ENCODE measurements at places on chromosomes 11 and 22.

DNA sequence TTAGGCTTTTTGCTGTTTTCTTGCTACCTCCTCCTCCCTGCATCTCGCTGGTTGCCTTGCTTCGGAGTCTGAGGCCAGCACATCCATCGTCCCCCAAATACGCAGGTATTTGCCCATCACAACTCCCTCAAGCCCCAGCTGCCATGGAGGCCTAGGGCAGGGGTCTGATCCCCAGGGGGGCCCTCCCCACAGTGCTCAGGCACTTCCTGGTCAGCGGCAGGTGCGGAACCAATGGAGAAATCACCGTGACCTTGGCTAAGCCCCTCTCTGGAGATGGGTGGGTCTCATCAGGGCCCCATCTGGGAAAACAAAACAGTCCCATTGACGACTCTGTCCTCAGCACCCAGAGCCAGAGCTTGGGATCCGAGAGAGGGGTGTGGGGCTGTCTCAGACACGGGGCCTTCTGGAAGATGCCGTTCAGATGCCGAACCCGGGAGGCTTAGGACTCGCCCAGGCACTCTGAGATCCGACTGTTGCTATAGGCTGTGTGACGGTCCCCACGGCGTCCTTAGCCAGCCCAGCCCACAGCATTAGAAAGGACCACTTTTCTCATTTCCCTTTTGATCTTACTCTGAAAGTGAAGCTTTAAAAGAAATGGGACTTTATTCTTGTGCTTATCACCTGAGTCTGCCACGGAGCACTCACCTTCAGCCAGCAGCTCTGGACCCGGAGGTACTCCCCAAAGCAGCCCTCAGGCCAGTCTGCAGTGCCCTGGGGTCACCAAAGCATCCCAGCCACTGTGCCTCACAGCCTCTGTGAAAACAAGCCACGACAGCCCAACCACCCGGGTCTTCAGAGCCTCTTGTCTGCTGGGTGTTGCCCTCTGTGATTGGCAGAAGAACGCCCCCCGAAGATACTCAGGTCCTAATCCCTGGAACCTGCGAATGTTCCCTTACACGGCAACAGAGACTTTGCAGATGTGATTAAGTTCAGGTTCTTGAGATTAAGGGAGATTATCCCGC is 61.2 kb upstream of the SLC22A12 start:
- no peak for DNase-seq

GRCh38 chr11:8956860-8957259 is 7.4 kb downstream of the TMEM9B start:
- no peak for DNase-seq

- DNase-seq, result no peak
Observed at GRCh38 chr11:69199583-69200315, 44.0 kb downstream of the SMIM38 start.

DNA sequence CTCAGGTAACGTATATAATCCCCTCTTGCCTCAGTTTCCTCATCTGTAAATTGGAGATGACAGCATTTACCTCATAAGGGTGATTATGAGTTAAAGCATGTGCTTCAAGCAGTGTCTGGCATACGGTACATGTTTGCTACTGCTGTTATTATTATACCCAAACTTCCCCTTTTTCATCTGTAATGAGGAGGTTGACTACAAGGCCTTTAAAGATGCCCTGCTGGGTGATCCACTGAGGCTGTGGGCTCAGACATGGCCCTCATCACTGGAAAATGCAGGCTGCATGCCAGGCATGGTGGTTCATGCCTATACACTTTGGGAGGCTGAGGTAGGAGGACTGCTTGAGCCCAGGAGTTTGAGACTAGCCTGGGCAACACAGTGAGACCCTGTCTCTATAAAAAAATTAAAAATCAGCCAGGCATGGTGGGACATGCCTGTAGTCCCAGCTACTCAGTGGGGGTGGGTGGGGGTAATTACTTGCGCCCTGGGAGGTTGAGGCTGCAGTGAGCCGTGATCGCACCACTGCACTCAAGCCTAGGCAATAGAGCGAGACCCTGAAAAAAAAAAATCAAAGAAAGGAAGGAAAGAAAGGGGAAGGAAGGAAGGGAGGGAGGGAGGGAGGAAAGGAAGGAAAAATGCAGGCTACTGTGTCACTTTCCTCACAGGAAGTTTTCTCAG is 4.3 kb downstream of the PIK3IP1 start:
- DNase-seq, result no peak

- DNase-seq, result no peak
Observed at GRCh38 chr11:42112866-42113265, 653.4 kb upstream of the LRRC4C start.

DNA sequence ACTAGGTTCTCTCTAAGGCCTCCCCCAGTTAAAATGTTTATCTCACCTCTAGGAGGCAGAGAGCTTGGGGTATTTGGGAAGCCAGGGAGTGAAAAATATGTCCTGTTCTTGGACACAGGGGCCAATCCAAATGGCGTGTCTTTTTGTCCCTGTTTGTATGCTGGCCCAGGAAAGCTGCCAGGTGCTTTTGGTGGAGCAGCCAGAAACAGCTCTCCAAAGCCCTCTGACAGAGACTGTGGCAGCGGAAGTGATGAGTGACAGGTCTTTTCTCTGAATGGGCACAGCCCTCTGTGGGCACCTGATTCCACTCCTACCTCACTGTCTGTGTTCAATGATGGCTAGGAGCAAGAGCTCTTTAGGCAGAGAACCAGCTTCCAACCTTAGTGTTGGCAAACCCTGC is 106.4 kb upstream of the KIRREL3 start:
- no peak for DNase-seq

DNA sequence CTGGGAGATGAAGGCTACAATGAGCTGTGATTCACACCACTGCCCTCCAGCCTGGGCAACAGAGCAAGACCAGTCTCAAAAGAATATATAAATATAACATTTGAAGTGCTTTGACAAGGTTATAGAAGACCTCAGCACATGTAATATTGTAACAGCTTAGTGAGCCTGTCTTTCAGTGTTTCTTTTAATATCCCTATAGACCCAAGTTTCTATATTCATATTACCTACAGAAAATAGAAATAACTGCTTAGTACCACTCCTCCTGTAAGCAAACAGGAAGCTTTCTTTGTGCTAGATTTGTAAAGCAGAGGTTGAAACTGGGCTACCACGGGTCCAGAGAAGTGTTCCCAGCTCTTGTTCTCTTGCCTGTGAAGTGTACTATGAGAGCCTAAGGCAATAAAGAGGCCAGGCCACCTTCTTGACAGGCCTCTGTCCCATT is 68.2 kb downstream of the PPP2R1B start:
- no peak for DNase-seq

GRCh38 chr11:34439610-34440198 is 970 bp downstream of the CAT start:
- no peak for DNase-seq

DNA sequence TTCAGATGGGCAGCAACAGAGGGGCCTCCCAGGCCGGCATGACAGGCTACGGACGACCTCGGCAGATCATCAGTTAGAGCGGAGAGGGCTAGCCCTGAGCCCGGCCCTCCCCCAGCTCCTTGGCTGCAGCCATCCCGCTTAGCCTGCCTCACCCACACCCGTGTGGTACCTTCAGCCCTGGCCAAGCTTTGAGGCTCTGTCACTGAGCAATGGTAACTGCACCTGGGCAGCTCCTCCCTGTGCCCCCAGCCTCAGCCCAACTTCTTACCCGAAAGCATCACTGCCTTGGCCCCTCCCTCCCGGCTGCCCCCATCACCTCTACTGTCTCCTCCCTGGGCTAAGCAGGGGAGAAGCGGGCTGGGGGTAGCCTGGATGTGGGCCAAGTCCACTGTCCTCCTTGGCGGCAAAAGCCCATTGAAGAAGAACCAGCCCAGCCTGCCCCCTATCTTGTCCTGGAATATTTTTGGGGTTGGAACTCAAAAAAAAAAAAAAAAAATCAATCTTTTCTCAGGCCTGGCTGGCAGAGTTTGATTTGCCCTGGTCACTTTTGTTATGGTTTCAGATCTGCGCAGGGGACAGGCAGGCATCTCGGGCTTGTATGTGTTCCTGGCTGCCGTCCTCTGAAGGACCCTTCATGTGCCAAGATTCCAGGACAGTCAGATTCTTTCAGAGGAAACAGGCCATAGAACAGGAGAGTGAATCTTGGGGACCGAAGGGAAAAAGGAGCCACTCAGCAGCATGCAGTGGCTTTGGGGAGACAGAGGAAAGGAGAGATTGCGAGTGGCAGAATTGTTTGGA is 5.3 kb downstream of the TAGLN start:
- no peak for DNase-seq

DNA sequence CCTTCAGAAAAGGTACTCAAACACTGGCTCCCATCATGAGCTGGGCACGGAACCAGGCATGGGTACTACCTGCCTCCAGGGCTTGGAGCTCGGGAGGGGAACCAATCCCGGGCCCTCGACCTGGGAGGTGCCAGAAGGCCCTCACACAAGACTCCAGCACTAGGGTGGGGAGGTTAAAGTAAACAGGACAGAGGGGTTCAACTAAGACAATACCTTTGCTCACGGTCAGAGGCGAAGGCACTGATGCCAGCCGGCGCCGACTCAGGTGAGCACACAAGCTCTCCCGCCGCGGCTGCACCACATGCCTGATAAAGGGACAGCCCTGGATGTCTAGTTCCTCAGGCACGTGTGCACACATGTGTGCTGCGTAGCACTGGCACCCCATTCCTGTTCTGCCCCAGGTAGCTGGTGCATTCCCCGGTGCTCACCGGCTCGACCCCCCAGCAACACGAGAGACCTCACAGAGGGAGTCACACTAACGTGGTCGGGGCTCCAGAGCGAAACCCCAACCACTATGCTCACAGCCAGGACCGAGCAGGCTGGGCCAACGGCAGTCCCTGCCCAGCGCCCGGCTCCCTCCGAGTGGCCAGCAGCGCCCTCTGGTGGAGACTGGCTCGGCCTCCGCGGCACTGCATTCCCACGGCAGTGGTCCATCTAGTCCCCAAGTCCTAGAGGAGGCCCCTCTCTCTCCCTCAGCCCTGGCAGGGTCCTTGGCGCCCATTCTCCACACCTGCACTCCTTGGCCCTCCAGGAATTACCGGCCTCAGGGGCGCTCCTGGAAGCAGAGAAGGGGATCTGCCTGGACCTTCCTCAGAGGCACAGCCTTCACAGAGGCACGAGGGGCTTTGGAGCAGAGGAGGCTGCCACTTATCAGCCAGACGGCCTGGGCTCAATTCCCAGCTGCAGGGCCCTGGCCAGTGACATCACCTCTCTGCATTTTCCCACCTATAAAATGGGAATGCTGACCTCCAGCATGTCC is 28.8 kb upstream of the MOB2 start:
- peak; percentile 57 for DNase-seq

DNA sequence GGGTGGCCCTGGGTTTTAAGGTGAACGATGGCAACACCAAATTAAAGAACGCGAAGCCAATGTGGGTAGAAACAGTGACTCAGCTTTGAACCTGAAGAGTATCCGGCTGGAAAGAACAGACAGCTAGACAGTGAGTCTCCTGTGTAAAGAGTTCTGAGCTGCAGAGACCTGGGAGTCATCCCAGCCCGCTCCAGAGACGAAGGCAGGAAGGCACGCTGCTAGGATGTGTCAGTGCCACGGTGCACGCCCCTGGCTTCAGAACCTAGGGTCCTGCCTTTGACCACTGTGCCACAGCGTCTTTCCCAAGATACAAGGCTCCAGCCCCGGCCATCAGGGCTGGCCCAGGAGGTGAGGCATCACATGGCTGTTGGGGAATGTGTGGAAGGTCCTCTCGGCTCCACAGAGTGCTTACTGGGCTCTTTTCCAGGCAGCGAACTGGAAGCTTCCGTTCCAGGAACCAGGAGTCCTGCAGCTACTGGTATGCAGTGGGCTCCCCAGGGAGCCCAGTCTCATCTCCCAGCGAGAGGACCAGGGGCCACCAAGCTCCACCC is 29.9 kb downstream of the LRFN4 start:
- no peak for DNase-seq
